ENCODE measurements at places on chromosomes 11 and 22.

- no peak for DNase-seq
These were observed 471 bp downstream of the ARVCF start for GRCh38 chr22:20015971-20016733.

DNA sequence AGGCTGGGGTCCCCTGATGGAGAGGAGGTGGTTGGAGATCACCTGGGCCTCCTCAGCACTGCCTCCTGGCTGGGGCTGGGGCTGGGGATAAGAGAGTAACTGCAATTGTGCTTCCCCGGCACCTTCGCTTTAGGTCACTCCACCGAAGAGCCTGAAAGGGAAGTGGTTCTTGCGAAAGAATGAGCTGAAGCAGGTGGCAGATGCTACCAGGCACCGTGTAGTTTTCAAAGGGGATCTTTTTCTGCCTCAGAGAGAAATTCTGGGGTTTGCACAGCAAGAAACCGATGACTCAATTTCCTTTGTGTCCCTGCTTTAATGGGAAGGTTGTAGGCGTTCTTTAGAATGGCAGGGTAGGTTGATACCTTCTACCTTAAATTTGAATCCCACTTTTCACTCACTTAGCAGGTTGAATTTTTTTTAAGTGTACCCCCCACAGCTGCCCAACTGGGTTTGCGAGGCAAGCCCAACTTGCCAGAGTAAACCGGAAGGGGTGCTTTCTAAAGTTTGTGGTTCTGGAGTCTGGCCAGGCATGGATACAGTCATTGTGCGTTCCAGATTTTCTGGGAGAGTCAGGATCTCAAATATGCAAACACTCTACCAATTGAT is 5.3 kb downstream of the CD44 start:
- DNase-seq, result no peak

- no peak for DNase-seq
These were observed 695.3 kb downstream of the KCNA4 start for GRCh38 chr11:29321293-29322132.

DNA sequence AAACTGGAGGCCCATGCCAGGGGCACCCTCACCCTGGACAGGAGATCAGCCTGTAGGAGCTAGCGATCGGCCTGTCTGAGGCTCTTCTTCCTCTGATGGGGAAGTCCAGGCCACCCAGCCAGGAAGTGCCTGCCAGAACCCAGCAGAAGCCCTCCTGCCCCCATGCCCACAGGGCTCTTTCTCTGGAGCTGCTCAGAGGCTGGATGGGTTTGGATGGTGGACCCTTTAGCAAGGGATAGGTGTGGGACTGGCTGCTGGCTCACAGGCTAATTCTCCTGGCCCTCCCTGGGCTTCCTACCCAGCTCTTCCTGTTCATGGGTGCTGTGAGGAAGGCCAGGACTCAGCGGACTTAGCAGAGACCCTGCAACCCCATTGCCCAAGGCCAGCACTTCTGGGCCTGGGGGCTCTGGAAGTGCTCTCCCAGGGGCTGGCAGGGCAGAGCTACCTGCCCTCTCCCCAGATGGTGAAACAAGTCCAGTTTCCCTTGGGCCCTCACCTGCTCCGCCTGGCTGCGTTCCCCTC is 7.6 kb downstream of the FXYD2 start:
- no peak for DNase-seq

DNA sequence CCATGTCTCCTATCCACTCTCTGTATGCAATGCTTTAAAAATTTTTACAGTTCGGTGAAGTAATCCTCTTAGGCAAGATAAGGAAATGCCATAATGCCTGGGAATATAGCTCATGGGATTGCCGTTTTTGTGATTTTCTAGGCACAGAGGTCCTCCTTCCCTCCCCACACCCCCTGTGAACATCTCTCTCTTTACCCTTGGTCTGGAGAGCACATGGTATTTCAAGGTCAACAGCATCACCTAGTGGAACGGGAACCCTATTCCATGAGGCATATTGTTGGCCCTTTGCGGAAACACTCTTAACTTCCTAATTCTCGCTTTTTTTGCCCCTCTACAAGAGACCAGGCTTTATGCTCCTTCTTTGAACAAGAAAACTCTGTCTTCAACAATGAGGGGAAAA is 8.8 kb downstream of the NXPE4 start:
- DNase-seq, result no peak

GRCh38 chr11:217704-218103 is 10.2 kb downstream of the RIC8A start:
- DNase-seq, result no peak

GRCh38 chr11:1567721-1568100 is 4.4 kb downstream of the DUSP8 start:
- DNase-seq, result no peak

DNA sequence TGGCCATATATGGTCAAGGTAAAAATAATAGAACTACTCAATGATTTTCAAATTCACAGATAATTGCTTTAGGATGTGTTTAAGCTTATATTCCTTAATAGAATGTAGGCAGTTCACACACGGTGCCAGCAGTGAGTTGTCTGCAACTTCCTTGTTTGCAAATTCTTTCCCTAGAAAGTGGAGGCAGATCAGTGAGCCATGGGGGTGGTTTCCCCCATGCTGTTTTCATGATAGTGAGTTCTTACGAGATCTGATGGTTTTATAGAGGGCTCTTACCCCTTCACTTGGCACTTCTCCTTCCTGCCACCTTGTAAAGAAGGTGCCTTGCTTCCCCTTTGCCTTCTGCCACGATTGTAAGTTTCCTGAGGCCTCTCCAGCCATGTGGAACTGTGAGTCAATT is 111.8 kb upstream of the LMO1 start:
- DNase-seq, result no peak
